ENCODE measurements at places on chromosomes 4 and X. TPM values are rescaled to one million over a fixed set of nuclear protein-coding genes. Genes with fewer than 3 reads are reported as not detected.

DNA sequence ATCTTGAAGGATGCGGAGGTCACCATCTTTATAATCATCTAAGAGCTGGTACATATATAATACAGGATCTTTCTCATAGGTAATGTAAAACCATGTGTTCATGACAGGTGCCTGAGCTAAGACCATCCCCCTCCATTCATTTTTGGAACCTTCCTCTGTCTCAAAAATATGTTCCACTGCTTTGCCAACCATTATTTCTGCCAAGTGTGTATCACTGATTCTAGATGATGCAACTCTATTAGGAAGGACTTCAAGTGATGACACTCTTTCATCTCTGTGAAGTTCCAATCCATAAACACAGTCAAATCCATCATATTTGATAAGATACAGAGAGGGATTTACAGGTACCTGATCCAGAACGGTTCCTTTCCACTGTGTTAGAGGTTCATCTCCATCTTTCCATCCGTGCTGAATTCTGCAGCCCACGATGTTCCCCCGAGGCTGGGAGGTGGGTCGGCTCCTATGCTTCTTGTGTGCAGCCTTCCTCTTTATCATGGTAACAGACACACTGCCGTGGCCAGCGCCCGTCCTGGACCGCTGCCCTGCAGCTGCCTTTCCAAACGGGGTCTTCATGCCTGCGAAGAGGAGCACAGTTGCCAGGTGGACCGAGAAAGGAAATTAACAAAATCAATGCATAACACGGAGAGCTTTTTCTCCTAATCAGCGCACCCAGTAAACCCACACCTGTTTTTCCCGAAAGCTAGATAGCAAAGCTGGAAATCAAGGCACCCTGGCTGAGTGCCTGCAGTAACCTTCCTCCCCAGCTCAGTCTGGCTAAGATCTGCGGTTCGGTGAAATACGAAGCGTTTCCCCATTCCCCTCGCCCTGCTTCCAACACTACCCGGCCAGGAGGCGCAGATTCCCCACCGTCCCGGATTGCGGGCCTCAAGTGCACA is 718 bp downstream of the SPIN3 start:
- H3K27ac ChIP-seq = peak overlapping the region; percentile 93
- no peak for DNase-seq
- H3K4me1 ChIP-seq = peaks cover 22% of the 10 kb centered on the region
- peaks cover 2% of the 10 kb centered on the region for H3K27me3 ChIP-seq
- peak overlapping the region; percentile 94 for H3K4me3 ChIP-seq
- peaks cover 8% of the 10 kb centered on the region for H3K36me3 ChIP-seq

- no peak for DNase-seq
- H3K4me3 ChIP-seq = no peak overlapping the region
- H3K27me3 ChIP-seq = no peaks in the 10 kb centered on the region
- H3K4me1 ChIP-seq = no peaks in the 10 kb centered on the region
- no peak overlapping the region for H3K27ac ChIP-seq
- H3K36me3 ChIP-seq = no peaks in the 10 kb centered on the region
These were observed 178.4 kb upstream of the NWD2 start for GRCh38 chr4:37066159-37066558.

- DNase-seq = no peak
- H3K27ac ChIP-seq = peak overlapping the region; percentile 49
- H3K27me3 ChIP-seq = peaks cover 4% of the 10 kb centered on the region
These were observed 49.4 kb upstream of the RASSF6 start for GRCh38 chr4:73669410-73670183.

GRCh38 chrX:13646154-13646549 is 6.8 kb upstream of the TCEANC start:
- peaks cover 38% of the 10 kb centered on the region for H3K4me1 ChIP-seq
- no peak overlapping the region for H3K4me3 ChIP-seq
- peak; percentile 39 for DNase-seq
- H3K27ac ChIP-seq = no peak overlapping the region
- no peaks in the 10 kb centered on the region for H3K36me3 ChIP-seq
- no peaks in the 10 kb centered on the region for H3K27me3 ChIP-seq

- peak; percentile 15 for DNase-seq
- H3K27me3 ChIP-seq = no peaks in the 10 kb centered on the region
- H3K4me1 ChIP-seq = no peaks in the 10 kb centered on the region
- no peaks in the 10 kb centered on the region for H3K36me3 ChIP-seq
- no peak overlapping the region for H3K27ac ChIP-seq
These were observed 292.0 kb downstream of the CCSER1 start for GRCh38 chr4:90419124-90419711.

DNA sequence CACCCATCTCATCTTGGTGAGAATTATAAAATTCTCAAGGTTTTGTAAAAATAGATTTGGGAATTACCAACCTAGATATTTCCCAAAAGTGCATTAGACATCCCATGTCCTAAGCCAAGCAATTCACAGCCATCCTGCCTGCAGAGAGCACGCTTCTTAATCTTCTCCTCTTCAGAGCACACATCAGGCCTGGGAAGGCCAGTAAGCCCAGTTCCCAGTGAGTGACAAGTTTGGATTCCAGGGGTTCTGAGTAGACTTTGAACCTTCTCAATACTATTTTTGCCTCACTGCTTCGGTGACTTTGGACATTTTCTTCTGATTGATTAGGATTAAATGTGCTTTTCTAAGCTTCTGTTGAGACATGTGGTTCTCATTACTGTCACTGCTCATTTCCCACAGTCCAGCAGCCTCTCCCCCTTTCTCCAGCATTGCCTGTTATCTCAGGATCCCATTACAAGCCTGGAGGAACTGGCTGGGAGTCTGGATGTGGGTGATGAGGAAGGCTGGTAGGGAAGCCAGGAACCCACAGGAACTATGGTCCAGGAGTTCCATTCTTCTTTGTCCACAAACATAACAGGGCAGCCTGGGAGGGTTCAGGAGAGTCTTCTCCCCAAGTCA is 56.4 kb upstream of the TMEM150C start:
- no peak overlapping the region for H3K4me3 ChIP-seq
- peak; percentile 25 for DNase-seq
- no peaks in the 10 kb centered on the region for H3K36me3 ChIP-seq
- H3K4me1 ChIP-seq = peaks cover 5% of the 10 kb centered on the region
- H3K27me3 ChIP-seq = peaks cover 14% of the 10 kb centered on the region
- no peak overlapping the region for H3K27ac ChIP-seq

- peaks cover 14% of the 10 kb centered on the region for H3K27me3 ChIP-seq
- no peak overlapping the region for H3K4me3 ChIP-seq
- no peak overlapping the region for H3K27ac ChIP-seq
- DNase-seq = no peak
- no peaks in the 10 kb centered on the region for H3K36me3 ChIP-seq
- H3K4me1 ChIP-seq = peaks cover 30% of the 10 kb centered on the region
These were observed 76.3 kb downstream of the SHROOM2 start for GRCh38 chrX:9862525-9862924.

DNA sequence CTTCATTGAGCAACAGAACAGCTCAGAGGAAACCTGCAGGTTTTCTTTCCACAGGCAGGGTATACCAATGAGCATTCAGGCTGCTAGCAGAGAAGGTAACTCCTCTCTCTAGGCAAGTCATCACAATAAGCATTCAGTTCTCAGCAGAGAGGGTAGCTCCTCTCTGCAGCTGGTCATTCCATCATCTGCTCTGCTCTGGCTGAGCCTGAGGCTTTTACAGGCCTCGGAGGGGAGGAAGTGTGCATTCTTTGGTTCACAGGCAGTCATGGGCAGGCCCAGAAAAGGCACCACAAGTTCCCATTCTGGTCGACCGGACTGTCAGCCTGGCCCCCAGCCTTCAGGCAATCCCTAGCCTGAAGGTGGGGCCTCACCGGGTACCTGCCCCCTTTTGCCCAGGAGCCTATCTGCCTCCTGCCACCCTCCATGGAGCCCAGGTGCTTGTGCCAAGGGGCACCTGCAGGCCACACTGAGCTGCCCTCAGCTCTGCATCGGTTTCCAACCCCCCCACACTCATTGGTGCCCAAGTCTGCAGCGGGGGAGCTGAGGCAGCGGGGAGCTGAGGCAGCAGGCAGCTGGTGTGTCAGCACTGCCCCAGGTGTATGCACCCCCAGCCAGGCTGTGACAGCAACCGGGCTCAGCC is 83.1 kb downstream of the PRDM5 start:
- H3K36me3 ChIP-seq = peaks cover 6% of the 10 kb centered on the region
- DNase-seq = no peak
- H3K4me1 ChIP-seq = peaks cover 24% of the 10 kb centered on the region
- no peak overlapping the region for H3K27ac ChIP-seq
- H3K27me3 ChIP-seq = no peaks in the 10 kb centered on the region
- no peak overlapping the region for H3K4me3 ChIP-seq

DNA sequence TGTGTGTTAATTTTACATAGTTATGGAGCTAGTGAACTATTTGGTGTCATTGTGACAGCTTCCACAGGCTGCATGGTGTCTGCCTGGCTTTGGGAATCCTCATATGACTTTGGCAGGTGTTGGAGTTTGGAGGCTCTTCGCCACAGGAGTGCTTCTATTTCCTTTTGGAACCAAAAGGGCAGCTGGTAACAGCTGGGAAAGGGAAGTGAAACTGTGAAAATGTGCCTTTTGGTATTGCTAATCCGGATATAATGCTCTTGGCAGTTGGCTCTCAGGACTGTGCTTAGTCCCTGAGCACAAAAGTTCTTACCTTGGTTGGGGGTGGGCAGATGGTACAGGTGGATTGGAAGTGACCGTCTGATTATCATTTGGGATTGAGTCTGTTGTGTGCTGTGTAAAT is 18.1 kb downstream of the OFD1 start:
- H3K36me3 ChIP-seq = 0 out of 2 replicates have a peak, but pooled peaks cover 5% of the 10 kb centered on the region
- no peak overlapping the region for H3K4me3 ChIP-seq
- no peaks in the 10 kb centered on the region for H3K27me3 ChIP-seq
- no peak overlapping the region for H3K27ac ChIP-seq
- H3K4me1 ChIP-seq = peaks cover 10% of the 10 kb centered on the region

DNA sequence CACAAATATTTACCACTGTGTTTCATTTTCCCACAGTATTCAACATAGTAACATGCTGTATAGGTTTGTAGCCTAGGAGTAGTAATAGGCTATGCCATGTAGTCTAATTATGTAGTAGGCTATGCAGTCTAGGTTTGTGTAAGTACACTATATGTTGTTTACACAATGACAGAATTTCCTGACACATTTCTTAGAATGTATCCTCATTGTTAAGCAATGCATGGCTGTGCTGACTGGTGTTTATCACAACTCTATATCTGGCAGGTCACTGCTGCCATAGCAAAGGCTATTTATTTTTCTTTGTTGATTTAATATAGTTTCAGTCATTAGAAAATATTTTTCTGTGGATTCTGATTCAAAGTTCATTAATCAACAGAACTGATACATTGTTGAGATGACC is 108.3 kb upstream of the TEX13A start:
- H3K27ac ChIP-seq = no peak overlapping the region
- H3K36me3 ChIP-seq = no peaks in the 10 kb centered on the region
- H3K27me3 ChIP-seq = no peaks in the 10 kb centered on the region
- H3K4me1 ChIP-seq = peaks cover 14% of the 10 kb centered on the region
- no peak overlapping the region for H3K4me3 ChIP-seq

GRCh38 chr4:148203056-148203898 is 238.9 kb downstream of the NR3C2 start:
- no peaks in the 10 kb centered on the region for H3K4me1 ChIP-seq
- no peak overlapping the region for H3K27ac ChIP-seq
- no peak overlapping the region for H3K4me3 ChIP-seq
- H3K36me3 ChIP-seq = no peaks in the 10 kb centered on the region
- no peaks in the 10 kb centered on the region for H3K27me3 ChIP-seq

GRCh38 chr4:143575331-143575730 is 61.8 kb downstream of the SMARCA5 start:
- H3K4me1 ChIP-seq = no peaks in the 10 kb centered on the region
- no peaks in the 10 kb centered on the region for H3K36me3 ChIP-seq
- H3K27me3 ChIP-seq = peaks cover 1% of the 10 kb centered on the region
- no peak overlapping the region for H3K27ac ChIP-seq
- no peak for DNase-seq
- no peak overlapping the region for H3K4me3 ChIP-seq

GRCh38 chr4:176274441-176274840 is 5.4 kb upstream of the ASB5 start:
- no peaks in the 10 kb centered on the region for H3K27me3 ChIP-seq
- DNase-seq = peak; percentile 63
- no peaks in the 10 kb centered on the region for H3K36me3 ChIP-seq
- H3K27ac ChIP-seq = peak overlapping the region; percentile 33
- peaks cover 71% of the 10 kb centered on the region for H3K4me1 ChIP-seq

DNA sequence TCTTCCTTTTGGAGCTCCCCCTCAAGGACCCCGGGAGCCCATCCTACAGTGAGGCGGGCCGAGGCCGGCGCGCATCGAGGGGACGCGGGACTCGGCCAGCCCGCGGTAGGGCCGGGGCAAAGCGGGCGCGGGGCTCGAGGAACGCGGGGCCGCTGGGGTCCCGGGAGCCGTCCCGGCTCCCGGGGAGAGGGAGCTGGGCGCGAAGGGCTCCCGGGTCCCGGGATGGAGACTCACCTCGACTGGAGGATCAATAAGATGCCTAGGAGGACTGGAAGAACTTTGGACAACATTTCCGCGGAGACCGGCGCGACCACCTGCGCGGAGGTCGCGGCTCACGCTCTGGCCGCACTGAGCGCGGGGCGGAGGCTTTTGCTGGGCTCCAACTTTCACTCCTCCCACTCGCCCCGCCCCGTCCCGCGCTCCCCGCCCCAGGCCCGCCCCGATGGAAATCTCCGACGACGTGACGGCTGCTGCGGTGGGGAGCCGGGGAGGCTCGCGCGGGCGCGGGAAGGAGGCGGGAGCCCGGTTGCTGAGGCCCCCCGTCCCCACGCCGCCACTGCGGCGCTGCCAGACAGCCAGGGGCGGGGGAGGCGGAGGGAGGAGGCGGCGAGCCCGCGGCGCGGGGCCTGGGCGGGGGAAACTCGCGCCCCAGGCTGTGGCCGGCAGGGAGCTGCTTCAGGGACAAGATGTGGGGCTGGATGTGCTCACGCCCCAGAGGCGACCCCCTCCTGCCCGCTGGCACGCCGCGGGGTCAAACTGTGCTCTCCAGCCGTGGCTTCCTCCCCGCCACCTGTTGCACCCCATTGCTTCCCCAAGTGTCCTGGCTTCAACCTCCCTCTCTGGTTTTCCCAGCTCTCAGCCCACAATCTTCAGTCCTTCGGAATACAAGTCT is at the start of gene GABRE:
Gene GABRE (minus strand): TSS at position 341 of the 892 bp plus-strand sequence. CDS start 51 bp downstream, at position 290.
- peak within 1 kb of the TSS; percentile 67 for H3K4me3 ChIP-seq
- no peaks in the 10 kb centered on the region for H3K36me3 ChIP-seq
- no peak for DNase-seq

DNA sequence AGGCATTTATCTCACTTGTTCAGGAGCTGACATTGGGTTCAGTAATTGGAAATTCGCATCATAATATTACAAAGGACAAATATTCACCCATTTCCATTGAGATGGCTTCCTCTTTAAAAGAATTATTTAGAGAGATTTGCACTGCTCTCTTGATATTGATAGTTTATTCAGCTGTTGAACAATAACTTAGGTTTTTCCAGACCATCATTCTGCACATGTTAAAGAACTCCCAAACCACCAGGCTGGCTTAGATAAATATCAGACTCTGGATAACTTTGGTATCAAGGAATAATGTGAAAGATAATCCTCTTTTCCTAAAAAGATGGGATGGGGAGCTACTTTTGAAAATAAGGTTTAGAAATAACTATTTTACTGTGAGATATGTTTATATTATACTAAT is 154.0 kb downstream of the GASK1B start:
- no peak overlapping the region for H3K4me3 ChIP-seq
- H3K36me3 ChIP-seq = no peaks in the 10 kb centered on the region
- DNase-seq = no peak
- no peaks in the 10 kb centered on the region for H3K27me3 ChIP-seq
- H3K4me1 ChIP-seq = peaks cover 70% of the 10 kb centered on the region

- H3K36me3 ChIP-seq = peaks cover 4% of the 10 kb centered on the region
- DNase-seq = no peak
- H3K4me3 ChIP-seq = no peak overlapping the region
These were observed 53.0 kb downstream of the SHOX start for GRCh38 chrX:683576-683975.

L1CAM gene
- 55.7 TPM for total RNA-seq

PHOX2B gene
- total RNA-seq = not detected

XG gene
- total RNA-seq = 0.12 TPM

TMEM144 gene
- 0.26 TPM for total RNA-seq

BEX1 gene
- not detected for total RNA-seq

Measured in HFFc6 (cell line).